Heart left ventricle (tissue), 16 donors: ENCODE measurements at places on chromosomes 6 and 20. TPM values are rescaled to one million over a fixed set of nuclear protein-coding genes. Genes with fewer than 3 reads are reported as not detected.

GRCh38 chr20:9493803-9494202 is 20.6 kb upstream of the LAMP5 start:
- no peak for DNase-seq
- H3K36me3 ChIP-seq = no peaks in the 10 kb centered on the region
- H3K4me3 ChIP-seq = no peak overlapping the region

GRCh38 chr20:58877976-58878360 is 25.5 kb downstream of the GNAS start:
- no peaks in the 10 kb centered on the region for H3K36me3 ChIP-seq
- no peaks in the 10 kb centered on the region for H3K27me3 ChIP-seq
- H3K4me1 ChIP-seq = no peaks in the 10 kb centered on the region
- no peak overlapping the region for H3K4me3 ChIP-seq

MUCL3 gene
- total RNA-seq = not detected

- H3K4me1 ChIP-seq = no peaks in the 10 kb centered on the region
- DNase-seq = no peak
- H3K36me3 ChIP-seq = peaks cover 17% of the 10 kb centered on the region
- H3K4me3 ChIP-seq = no peak overlapping the region
Measured at GRCh38 chr6:158474961-158475343, 84.9 kb upstream of the TMEM181 start.

GRCh38 chr6:31541059-31541657 is 645 bp downstream of the DDX39B start:
- no peaks in the 10 kb centered on the region for H3K27me3 ChIP-seq
- peak overlapping the region; percentile 74 for H3K4me3 ChIP-seq
- peaks cover 45% of the 10 kb centered on the region for H3K36me3 ChIP-seq
- no peak for DNase-seq

GRCh38 chr20:56202493-56203077 is 45.9 kb upstream of the MC3R start:
- no peaks in the 10 kb centered on the region for H3K36me3 ChIP-seq
- no peak overlapping the region for H3K27ac ChIP-seq
- no peak overlapping the region for H3K4me3 ChIP-seq

GRCh38 chr6:122678841-122679240 is 68.6 kb downstream of the PKIB start:
- H3K4me3 ChIP-seq = no peak overlapping the region
- H3K27ac ChIP-seq = no peak overlapping the region
- H3K4me1 ChIP-seq = no peaks in the 10 kb centered on the region
- H3K36me3 ChIP-seq = no peaks in the 10 kb centered on the region

- H3K27ac ChIP-seq = no peak overlapping the region
- H3K36me3 ChIP-seq = no peaks in the 10 kb centered on the region
- H3K27me3 ChIP-seq = no peaks in the 10 kb centered on the region
- H3K4me3 ChIP-seq = no peak overlapping the region
- no peak for DNase-seq
Measured at GRCh38 chr6:46199387-46199786, 28.6 kb upstream of the ENPP5 start.

GRCh38 chr6:64504503-64504902 is 868.9 kb downstream of the PHF3 start:
- no peaks in the 10 kb centered on the region for H3K4me1 ChIP-seq
- DNase-seq = no peak
- no peak overlapping the region for H3K27ac ChIP-seq
- H3K27me3 ChIP-seq = no peaks in the 10 kb centered on the region

- H3K27me3 ChIP-seq = no peaks in the 10 kb centered on the region
- H3K27ac ChIP-seq = no peak overlapping the region
- H3K4me3 ChIP-seq = no peak overlapping the region
- H3K36me3 ChIP-seq = no peaks in the 10 kb centered on the region
- DNase-seq = no peak
- H3K4me1 ChIP-seq = no peaks in the 10 kb centered on the region
Measured at GRCh38 chr6:111427341-111428116, 55.5 kb downstream of the REV3L start.

DNA sequence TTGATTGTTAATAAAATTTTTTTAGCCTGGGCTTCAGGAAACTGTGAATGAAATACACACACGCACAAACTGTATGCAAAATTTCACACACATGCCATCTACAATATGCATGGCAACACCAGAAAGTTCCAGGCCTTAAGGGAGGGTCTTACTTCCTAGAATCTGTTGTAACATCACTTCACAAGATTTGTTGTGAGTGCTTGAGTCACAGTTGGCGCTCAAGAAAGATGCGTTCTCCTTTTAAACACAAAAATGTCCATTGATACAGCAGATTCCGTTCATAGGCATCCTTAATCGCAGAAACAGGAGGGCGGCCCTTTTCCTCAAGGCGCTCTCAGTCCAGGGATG is 485 bp upstream of the RTF2 start:
- H3K27me3 ChIP-seq = no peaks in the 10 kb centered on the region
- no peaks in the 10 kb centered on the region for H3K36me3 ChIP-seq
- H3K27ac ChIP-seq = peak overlapping the region; percentile 67

- H3K27me3 ChIP-seq = peaks cover 2% of the 10 kb centered on the region
- H3K27ac ChIP-seq = no peak overlapping the region
- no peaks in the 10 kb centered on the region for H3K36me3 ChIP-seq
- no peaks in the 10 kb centered on the region for H3K4me1 ChIP-seq
- no peak overlapping the region for H3K4me3 ChIP-seq
Measured at GRCh38 chr20:33070111-33071053, 9.1 kb upstream of the BPIFB4 start.

OLIG3 gene
- total RNA-seq = not detected

CYP21A2 gene
- total RNA-seq = not detected

TASP1 gene
- 8.6 TPM for total RNA-seq

LHFPL5 gene
- total RNA-seq = not detected

GRCh38 chr20:32652739-32653526 is 20.8 kb downstream of the C20orf203 start:
- H3K4me1 ChIP-seq = no peaks in the 10 kb centered on the region
- H3K27ac ChIP-seq = no peak overlapping the region
- no peak overlapping the region for H3K4me3 ChIP-seq
- H3K27me3 ChIP-seq = no peaks in the 10 kb centered on the region
- DNase-seq = peak; percentile 85

ETV7 gene
- total RNA-seq = 5.1 TPM

NRN1 gene
- 21.0 TPM for total RNA-seq

- no peak overlapping the region for H3K4me3 ChIP-seq
- H3K27me3 ChIP-seq = no peaks in the 10 kb centered on the region
- H3K4me1 ChIP-seq = no peaks in the 10 kb centered on the region
- DNase-seq = no peak
Measured at GRCh38 chr6:145603424-145603833, 131.9 kb downstream of the EPM2A start.

DNA sequence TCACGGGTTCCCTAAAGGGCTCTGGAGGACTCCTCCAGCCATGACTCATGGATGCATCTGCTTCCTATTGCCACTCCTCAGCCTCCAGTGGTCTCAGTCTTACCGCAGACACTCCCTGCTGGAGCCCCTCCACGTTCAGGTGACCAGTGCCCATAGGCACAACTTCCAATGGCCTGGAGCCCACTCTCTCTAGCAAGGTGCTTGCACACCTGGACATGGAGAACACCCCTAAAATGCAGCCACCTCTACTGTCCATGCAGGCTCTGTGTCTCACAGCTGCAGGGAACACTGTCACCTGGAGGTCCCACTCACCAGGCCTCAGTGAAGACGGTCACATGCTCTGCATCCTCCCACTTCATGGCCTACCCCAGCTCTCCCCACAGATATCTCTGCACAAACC is 36.0 kb downstream of the HUS1B start:
- DNase-seq = no peak
- no peak overlapping the region for H3K4me3 ChIP-seq
- H3K27ac ChIP-seq = no peak overlapping the region
- H3K36me3 ChIP-seq = peaks cover 24% of the 10 kb centered on the region

DNA sequence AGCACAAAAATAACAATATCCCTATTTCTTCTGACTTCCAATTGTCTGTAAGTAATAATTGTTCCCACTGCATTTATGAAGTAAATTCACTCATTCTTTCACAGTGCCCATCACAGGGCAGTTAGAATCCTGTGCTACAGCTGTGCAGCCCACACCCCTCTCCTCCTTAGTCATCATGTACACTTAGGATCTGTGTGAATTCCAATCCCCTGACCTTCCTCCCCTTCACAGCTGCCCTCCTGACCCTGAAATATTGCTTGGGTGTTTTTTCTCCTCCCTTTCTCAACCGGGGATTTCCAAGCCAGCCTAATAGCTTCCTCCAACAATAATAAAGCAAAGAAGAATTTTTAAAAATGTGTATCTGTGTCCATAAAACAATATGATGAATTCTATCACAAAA is 91.5 kb upstream of the BEND6 start:
- no peaks in the 10 kb centered on the region for H3K36me3 ChIP-seq
- H3K27ac ChIP-seq = no peak overlapping the region
- H3K4me1 ChIP-seq = peaks cover 34% of the 10 kb centered on the region
- no peak for DNase-seq
- no peaks in the 10 kb centered on the region for H3K27me3 ChIP-seq

DNA sequence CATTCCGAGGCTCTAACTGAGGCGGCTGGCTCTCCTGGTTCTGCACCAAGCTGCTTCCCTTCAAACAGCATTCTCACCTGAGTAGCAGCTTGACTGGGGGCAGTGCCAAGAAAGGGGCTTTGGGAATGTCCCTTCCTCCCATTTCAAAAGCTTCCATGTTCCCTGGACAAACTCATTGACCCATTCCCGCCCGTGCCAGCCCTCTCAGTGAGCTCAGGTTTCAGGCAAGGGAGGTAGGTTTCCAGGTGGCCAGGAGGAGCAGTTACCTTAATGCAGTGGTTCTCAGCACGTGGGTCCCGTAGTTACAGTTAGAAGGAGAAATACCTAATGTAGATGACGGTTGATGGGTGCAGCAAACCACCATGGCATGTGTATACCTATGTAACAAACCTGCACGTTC is 135.2 kb downstream of the ELOVL4 start:
- H3K4me1 ChIP-seq = no peaks in the 10 kb centered on the region
- H3K27ac ChIP-seq = no peak overlapping the region
- H3K27me3 ChIP-seq = no peaks in the 10 kb centered on the region
- no peaks in the 10 kb centered on the region for H3K36me3 ChIP-seq
- no peak overlapping the region for H3K4me3 ChIP-seq

DNA sequence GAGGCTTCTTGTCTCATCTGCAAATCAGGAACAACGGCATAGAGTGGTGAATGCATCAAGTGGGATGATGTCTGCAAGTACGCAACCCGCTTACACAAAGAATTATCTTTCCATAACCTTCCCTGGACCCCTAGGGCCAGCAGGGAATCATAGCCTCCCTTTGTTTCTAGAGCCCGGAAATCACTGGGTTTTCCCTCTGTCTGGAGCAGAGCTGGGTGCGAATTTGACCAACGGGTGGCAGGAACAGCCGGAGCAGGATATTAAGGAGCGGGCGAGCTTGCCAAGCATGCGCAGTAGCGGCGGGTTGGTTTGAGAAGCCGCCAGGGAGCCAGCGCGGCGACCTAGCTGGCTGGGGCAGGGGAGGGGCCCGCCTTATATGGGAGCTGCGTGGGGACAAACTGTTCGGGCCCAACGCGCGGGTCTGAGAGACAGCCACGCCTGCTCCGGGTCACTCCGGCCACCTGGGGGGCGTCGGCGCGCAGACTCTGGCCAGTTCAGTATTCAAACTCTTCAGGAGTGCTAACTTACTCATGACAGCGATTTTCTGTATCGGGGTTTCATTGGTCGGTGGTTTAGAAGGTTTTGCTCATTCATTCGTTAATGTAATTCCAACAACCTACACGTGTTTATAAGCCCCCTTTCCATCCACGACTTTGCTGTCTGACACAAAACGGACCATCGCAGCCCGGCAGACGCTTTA is 1.6 kb upstream of the KIF16B start:
- DNase-seq = peak; percentile 93
- peak overlapping the region; percentile 74 for H3K27ac ChIP-seq
- no peaks in the 10 kb centered on the region for H3K36me3 ChIP-seq
- H3K4me3 ChIP-seq = peak overlapping the region; percentile 41
- H3K4me1 ChIP-seq = peaks cover 21% of the 10 kb centered on the region
- H3K27me3 ChIP-seq = no peaks in the 10 kb centered on the region

DNA sequence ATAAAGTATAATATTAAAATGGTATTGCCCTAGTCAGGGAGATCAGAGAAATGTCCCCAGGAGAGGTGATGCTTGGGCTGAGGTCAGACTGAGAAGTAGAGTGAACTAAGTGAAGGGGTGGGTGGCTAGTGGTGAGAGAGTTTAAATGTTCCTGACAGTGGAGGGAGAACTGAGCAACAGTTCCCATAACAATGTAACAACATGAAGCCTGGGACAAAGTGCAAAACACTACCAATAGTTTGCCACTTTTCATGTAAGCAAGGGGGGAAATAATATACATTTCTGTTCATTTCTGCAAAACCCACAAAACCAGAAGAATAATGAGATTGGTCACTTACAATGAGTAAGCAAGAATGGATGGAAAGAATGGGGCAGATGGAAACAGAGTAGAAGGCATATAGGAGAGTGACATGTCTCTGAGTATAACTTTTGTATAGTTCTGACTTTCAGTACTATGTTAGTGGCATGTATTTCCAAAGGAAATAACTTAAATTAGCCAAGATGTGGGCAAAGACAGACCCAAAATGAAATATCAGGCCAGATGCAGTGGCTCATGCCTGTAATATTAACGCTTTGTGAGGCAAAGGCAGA is 13.3 kb upstream of the FAXC start:
- H3K27ac ChIP-seq = no peak overlapping the region
- H3K27me3 ChIP-seq = peaks cover 9% of the 10 kb centered on the region
- no peaks in the 10 kb centered on the region for H3K4me1 ChIP-seq
- no peaks in the 10 kb centered on the region for H3K36me3 ChIP-seq

ATXN1 gene
- total RNA-seq = 36.0 TPM
